NB4 (cell line): ENCODE measurements at places on chromosomes 1 and 21.
A peak's percentile ranks its signal among the peaks of the same experiment; 100 is the strongest.

DNA sequence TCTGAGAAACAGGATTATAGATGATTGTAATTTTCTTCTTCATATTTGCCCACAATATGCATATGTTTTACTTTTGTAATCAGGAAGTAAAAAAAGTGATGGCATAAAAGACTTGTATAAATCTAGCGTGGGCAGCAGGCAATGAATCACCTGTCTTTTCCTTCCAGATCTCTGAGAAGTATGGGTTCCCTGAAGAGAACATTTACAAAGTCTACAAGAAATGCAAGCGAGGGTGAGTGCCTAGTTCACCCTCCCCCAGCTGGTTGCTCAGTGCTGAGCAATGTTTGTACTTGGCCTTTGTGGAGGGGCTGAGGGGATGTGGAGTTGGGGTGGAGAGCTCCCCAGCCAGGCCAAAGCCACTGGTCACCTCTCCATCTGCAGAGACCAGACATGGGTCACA, 30.7 kb downstream of the GRHL3 start:
- no peak for DNase-seq

DNA sequence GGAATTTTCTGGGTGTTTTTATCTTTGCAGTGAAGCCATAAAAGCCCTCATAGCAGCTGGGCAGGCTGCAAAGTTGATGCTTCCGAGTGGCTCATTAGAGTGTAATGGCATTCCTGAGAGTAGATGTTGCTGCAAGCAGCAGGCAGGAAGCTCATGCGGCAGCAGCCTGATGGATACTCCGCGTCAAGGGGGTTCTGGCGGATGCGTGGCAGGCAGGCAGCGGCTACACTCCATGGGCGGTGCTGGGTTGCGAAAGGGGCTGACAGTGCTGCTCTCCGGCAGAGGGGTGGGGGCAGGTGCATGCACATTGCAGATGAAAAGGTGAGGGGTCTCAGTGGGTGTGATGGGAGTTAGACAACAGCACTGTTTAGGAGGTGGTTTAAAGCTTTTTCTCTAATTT, 93.2 kb upstream of the AJAP1 start:
- no peak for DNase-seq

DNA sequence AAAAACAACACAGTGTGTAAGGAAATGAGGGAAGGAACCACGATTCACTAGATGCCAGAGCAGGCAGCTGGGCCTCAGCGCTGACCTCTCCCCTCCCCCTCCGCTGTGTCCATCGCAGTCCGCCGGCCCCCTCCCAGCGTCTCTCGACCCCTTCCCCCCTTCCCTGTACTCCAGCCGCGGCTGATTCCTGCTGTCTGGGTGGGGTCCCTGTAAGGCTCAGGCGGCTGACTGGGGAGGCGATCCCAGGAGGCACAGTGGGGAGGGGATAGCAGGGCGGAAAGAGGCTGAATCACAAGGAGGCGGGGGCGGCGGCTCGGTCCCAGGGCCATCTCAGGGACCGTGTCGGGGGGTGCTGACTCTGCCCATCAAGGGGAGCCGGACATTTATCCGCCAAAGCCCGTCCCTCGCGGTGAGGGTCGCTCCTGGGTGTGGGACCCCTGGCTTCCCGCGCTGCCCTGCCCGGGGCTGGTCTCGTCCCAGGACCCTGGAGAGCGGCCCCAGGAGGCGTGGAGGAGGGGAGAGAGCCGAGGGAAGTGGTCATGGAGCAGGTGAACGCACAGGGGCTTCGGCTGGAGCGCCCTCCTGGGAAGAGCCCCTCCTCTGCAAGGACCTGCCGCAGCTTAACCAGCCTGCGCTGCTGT, 241.9 kb downstream of the PTPRU start:
- DNase-seq, result no peak

GRCh38 chr1:167683641-167684502, 37.9 kb upstream of the MPZL1 start:
- DNase-seq, result no peak

GRCh38 chr1:19974822-19975416, 4.5 kb downstream of the PLA2G2A start:
- DNase-seq, result peak; percentile 39

- DNase-seq, result no peak
Measured at GRCh38 chr1:204873176-204873575, 2.5 kb downstream of the NFASC start.
